ENCODE measurements at places on chromosomes 13 and 19. TPM values are rescaled to one million over a fixed set of nuclear protein-coding genes. Genes with fewer than 3 reads are reported as not detected.

Gene CCDC194
- total RNA-seq: not detected

Gene CYP2A7
- not detected for total RNA-seq

Gene VSIG10L
- total RNA-seq: 14.5 TPM

Gene STAP2
- not detected for total RNA-seq

Gene URI1
- 106 TPM for total RNA-seq

Gene SYNGR4
- 3.0 TPM for total RNA-seq

Gene ZNF610
- not detected for total RNA-seq

Gene HCN2
- 26.6 TPM for total RNA-seq

Gene NCAN
- total RNA-seq: 0.08 TPM

Gene BST2
- total RNA-seq: 0.12 TPM

Gene ELSPBP1
- not detected for total RNA-seq

Gene ZNF558
- total RNA-seq: 7.0 TPM

Gene KLK1
- total RNA-seq: 0.28 TPM

Gene SIGLEC9
- 0.06 TPM for total RNA-seq

Gene LILRA1
- total RNA-seq: not detected

Gene CBY2
- total RNA-seq: not detected

Gene GJB2
- 0.75 TPM for total RNA-seq

Gene CRX
- total RNA-seq: not detected

Gene TBXA2R
- total RNA-seq: 1.6 TPM

Data from A549 treated with AZD2906 at 1 μM for 4 hours (cell line).